Right cardiac atrium (tissue), 5 donors: ENCODE measurements at places on chromosomes 3 and 15. TPM values are rescaled to one million over a fixed set of nuclear protein-coding genes. Genes with fewer than 3 reads are reported as not detected.

GRCh38 chr3:159600291-159600690 lies 388.3 kb upstream of the IL12A start:
- no peak for DNase-seq

Gene EXD1
- not detected for total RNA-seq

- no peak for DNase-seq
Observed at GRCh38 chr3:8843347-8843746, 73.9 kb upstream of the OXTR start.

Gene SERINC4
- 0.29 TPM for total RNA-seq

DNA sequence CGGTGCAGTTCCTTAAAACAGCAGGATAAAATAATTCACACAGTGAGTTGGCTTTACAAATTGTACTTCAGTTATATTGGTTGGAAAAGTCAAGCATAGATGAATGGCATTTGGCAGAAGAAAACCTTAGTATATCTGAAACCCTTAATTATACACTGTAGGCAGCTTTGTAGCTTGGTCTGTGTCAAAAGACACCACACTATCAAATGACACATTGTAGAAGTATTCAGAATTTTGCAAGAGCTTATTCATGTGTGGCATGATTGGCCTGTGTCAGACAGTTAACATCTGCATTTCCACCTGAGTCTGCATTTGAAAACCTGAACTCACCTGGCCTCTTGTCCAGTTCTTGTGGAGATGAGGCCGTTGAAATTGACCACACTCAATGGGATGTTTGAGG lies 13.8 kb downstream of the TMEM266 start:
- no peak for DNase-seq

Gene PROS1
- 89.7 TPM for total RNA-seq

DNA sequence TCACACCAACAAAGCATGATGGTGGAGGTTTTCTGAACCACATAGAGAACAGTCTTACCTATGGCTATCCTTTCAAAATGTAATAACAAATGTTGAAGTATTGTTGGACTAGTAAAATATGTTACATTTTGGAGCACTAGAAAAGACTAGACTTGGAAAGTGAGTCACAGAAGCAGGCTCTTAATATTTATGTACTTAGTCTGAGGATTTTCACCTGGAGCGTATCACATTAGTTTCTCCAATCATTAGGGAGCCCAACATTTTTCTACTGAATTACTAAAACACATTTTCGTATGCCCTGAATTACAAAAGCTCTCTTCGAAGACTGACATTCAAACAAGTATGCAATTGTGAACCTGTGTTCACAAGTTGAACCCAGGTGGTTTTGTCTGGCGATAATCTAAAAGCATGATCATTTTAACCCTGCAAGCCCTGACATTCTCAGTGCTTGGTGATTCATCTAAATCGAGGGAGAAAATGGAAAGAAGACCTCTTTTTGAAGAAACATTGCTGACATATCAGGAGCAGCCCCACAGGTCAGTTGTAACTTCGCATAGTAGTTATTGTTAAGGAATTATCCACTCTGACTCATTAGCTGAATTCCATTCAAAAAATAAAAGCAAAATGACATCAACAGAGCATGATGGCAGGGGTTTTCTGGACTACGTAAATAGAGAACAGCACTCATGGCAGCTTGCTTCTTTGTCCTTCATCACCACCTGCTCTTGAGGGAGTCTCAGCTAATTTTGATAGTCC lies 679.8 kb upstream of the NECTIN3 start:
- DNase-seq, result no peak
